NCI-H1694 (cell line): ENCODE measurements at places on chromosomes 2 and 18.

GRCh38 chr2:83069724-83070123 is 1389.4 kb downstream of the SUCLG1 start:
- DNase-seq, result no peak

DNA sequence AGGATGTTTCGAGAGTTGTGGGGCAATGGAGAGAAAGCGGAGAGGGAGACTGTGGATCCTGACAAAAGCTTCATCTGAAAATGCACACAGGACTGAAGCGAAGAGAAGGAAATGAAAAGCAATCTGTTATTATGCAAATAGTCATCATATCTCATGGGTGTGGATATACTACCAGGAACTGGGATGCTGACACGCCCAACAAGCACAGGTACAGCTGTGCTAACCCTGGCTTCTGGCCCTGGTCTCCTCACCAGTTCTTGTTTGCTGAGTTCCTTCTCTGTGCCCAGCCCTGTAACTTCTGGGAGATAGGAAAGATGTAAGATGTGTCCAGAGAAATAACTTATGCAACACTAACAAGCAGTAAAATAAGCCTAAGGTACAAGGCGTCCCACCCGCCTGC is 358.8 kb downstream of the CMPK2 start:
- DNase-seq, result no peak

DNA sequence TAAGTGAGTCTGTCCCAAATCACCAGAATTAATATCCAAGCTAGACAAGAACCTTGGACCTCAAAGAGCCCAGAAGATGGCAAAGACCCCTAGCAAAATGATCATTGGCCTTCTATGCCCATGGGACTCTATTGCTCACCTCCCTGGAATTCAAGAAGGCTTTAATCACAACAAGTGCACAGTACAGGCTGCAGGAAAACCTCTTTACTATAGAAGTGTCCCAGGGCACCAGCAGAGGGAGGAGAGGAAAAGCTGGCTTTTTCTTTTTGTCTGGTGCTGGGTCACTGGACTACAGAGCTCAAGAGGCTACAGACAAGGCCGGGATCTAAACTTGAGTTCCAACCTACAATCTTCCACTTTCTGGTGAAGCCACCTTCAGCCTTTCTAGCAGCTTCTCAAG is 88.3 kb upstream of the PPP1CB start:
- DNase-seq, result no peak

DNA sequence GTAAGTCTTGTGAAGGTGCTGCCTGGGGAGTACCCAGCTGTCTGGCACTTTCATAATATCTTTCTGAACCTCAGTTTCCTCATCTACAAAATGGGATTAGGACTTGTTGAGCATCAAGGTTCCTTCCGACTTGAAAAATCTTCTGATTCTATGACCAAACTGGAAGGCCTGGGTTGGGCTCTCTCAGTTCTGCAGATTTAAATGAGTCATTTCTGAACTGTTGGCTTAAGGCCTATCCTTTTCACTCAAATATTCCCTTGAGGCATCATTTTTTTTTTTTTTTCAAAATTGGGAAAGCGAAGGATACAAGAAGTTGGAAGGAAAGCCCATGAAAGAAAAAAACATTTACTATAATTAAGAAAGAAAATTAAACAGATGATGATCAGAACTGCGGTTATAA is 40.8 kb upstream of the CYP1B1 start:
- no peak for DNase-seq

- DNase-seq, result no peak
Observed at GRCh38 chr2:160279813-160280465, 79.9 kb upstream of the ITGB6 start.

GRCh38 chr18:62847081-62847480 is 131.7 kb downstream of the PHLPP1 start:
- DNase-seq, result no peak

- DNase-seq, result no peak
Observed at GRCh38 chr2:216991563-216991962, 131.7 kb upstream of the TNP1 start.

DNA sequence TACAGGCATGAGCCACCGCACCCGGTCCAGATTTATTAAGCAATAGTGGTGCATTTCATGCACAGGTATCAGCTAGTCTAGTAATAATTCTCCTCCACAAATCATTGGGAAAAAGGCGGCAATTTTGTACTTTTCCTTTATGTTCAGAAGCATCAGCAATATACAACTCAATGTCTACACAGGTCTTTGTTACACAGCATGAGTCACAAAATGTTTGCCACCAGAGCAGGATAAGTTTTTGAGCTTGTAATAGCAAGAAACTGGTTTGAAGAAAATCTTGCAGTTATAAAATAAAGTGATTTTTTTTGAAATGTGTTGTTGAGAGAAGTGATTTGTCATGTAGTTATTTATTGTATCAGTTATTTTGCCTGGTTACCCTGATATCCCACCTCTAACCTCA is 4.8 kb upstream of the ITPRIPL1 start:
- DNase-seq, result no peak
